Uterine smooth muscle cell (primary cell): ENCODE measurements at places on chromosomes 11 and 22. TPM values are rescaled to one million over a fixed set of nuclear protein-coding genes. Genes with fewer than 3 reads are reported as not detected.

OR10V1 gene
- total RNA-seq: not detected in 2 replicates

CD3E gene
- not detected in 2 replicates for total RNA-seq

TSSK2 gene
- not detected in 2 replicates for total RNA-seq

OR5P2 gene
- total RNA-seq: not detected in 2 replicates

YAP1 gene
- 158 and 240 TPM in 2 replicates for total RNA-seq

PKDREJ gene
- total RNA-seq: not detected in 2 replicates

ROBO4 gene
- total RNA-seq: 1.1 and 3.0 TPM in 2 replicates

FGF19 gene
- total RNA-seq: not detected in 2 replicates

GRAP2 gene
- total RNA-seq: not detected in 2 replicates

ANKRD49 gene
- 12.4 and 14.9 TPM in 2 replicates for total RNA-seq

CARNS1 gene
- under 0.01 and 0.12 TPM in 2 replicates for total RNA-seq

POLD3 gene
- 12.2 and 22.9 TPM in 2 replicates for total RNA-seq

DGAT2 gene
- 1.3 and 2.1 TPM in 2 replicates for total RNA-seq

KRTAP5-9 gene
- not detected in 2 replicates for total RNA-seq

MGAT3 gene
- total RNA-seq: under 0.01 TPM in 1 of 2 replicates, not detected in the other

KDM4E gene
- under 0.01 TPM in 1 of 2 replicates, not detected in the other for total RNA-seq

SMIM35 gene
- total RNA-seq: not detected in 2 replicates

MAPK12 gene
- total RNA-seq: 41.2 and 46.6 TPM in 2 replicates

FZD4 gene
- 14.6 and 29.1 TPM in 2 replicates for total RNA-seq

OR52R1 gene
- total RNA-seq: not detected in 2 replicates

CSNK2A3 gene
- 1.1 and 2.2 TPM in 2 replicates for total RNA-seq

DENND6B gene
- total RNA-seq: 1.5 and 2.7 TPM in 2 replicates

KCNJ5 gene
- under 0.01 TPM in 1 of 2 replicates, not detected in the other for total RNA-seq

C11orf16 gene
- not detected in 2 replicates for total RNA-seq

MN1 gene
- total RNA-seq: under 0.01 and 0.11 TPM in 2 replicates

SLC22A8 gene
- under 0.01 TPM in 1 of 2 replicates, not detected in the other for total RNA-seq

OR2D2 gene
- total RNA-seq: 0.50 and 1.5 TPM in 2 replicates

CD6 gene
- total RNA-seq: not detected in 2 replicates

UBTFL1 gene
- not detected in 2 replicates for total RNA-seq

AGBL2 gene
- 0.66 and 1.00 TPM in 2 replicates for total RNA-seq

SCGB1D2 gene
- total RNA-seq: not detected in 2 replicates

SAA2 gene
- not detected in 2 replicates for total RNA-seq

KLHL35 gene
- total RNA-seq: 1.7 and 2.2 TPM in 2 replicates

ASRGL1 gene
- total RNA-seq: 0.12 and 1.00 TPM in 2 replicates

NNMT gene
- total RNA-seq: 137 and 508 TPM in 2 replicates

TMEM121B gene
- under 0.01 and 0.11 TPM in 2 replicates for total RNA-seq

RELT gene
- total RNA-seq: 3.1 and 4.9 TPM in 2 replicates

APOA4 gene
- total RNA-seq: not detected in 2 replicates

SLC29A2 gene
- total RNA-seq: 0.11 and 0.37 TPM in 2 replicates

GAL gene
- total RNA-seq: 0.62 and 3.3 TPM in 2 replicates

PEX16 gene
- total RNA-seq: 27.4 and 30.1 TPM in 2 replicates

CHCHD10 gene
- 0.33 and 1.00 TPM in 2 replicates for total RNA-seq

IL10RA gene
- total RNA-seq: 0.50 and 0.66 TPM in 2 replicates

RIMBP3B gene
- total RNA-seq: 0.11 TPM in 1 of 2 replicates, not detected in the other

FOLR1 gene
- total RNA-seq: 0.12 TPM in 1 of 2 replicates, not detected in the other

MUC2 gene
- total RNA-seq: under 0.01 TPM in 1 of 2 replicates, not detected in the other

MYRF gene
- 0.25 and 0.55 TPM in 2 replicates for total RNA-seq

KCNQ1OT1 gene
- total RNA-seq: 2.8 and 3.6 TPM in 2 replicates

CEP57 gene
- total RNA-seq: 65.7 and 79.5 TPM in 2 replicates

HINFP gene
- 12.4 and 17.2 TPM in 2 replicates for total RNA-seq

C11orf68 gene
- 28.2 and 37.5 TPM in 2 replicates for total RNA-seq
